AG20443 (cell line): ENCODE measurements at places on chromosomes 2 and 18.

GRCh38 chr2:177711483-177712265, 319.1 kb downstream of the AGPS start:
- no peak for DNase-seq

DNA sequence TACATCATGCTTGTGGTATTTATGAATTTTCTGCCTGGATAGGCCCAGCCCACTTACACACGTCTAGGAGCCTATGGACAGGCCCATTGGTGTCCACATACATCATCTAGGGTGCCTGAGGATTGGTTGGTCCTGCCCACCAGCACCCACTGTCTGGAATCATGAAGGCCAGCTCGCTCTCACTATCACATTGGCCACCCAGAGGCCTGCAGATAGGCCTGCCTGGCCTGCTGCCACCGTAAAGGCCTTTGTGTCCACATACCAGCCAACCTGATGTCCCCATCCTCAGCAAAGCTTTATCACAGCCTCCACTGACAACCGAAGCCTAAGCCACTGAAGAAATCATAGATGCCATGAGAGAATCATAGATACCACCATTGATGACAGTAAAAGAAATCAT, 40.2 kb downstream of the METTL21A start:
- no peak for DNase-seq

DNA sequence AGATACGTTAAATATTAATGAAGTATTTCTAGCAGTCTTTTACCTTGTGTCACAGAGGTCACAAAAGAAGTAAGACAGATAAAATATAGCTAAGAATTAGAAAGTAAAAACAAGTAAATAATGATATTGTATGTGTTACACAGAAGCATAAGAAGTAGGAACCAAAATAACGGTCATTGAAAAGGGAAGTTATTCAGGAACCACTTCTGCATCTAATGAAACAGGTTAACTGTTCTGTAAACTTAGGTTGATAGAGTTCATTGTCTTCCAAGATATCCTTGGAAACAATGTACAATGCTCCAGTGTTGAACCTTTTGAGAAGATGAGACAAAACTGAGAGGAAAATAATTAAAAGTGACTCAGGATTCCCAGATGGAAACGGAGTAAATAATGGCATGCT, 57.1 kb upstream of the CD302 start:
- no peak for DNase-seq

GRCh38 chr2:144032566-144032965, 487.4 kb downstream of the ZEB2 start:
- DNase-seq, result peak; percentile 33

- DNase-seq, result no peak
Observed at GRCh38 chr2:20744366-20745335, 77.7 kb downstream of the GDF7 start.

GRCh38 chr18:830315-830901, 18.4 kb upstream of the YES1 start:
- DNase-seq, result peak; percentile 36

GRCh38 chr2:28423856-28424605, 31.4 kb downstream of the FOSL2 start:
- no peak for DNase-seq

DNA sequence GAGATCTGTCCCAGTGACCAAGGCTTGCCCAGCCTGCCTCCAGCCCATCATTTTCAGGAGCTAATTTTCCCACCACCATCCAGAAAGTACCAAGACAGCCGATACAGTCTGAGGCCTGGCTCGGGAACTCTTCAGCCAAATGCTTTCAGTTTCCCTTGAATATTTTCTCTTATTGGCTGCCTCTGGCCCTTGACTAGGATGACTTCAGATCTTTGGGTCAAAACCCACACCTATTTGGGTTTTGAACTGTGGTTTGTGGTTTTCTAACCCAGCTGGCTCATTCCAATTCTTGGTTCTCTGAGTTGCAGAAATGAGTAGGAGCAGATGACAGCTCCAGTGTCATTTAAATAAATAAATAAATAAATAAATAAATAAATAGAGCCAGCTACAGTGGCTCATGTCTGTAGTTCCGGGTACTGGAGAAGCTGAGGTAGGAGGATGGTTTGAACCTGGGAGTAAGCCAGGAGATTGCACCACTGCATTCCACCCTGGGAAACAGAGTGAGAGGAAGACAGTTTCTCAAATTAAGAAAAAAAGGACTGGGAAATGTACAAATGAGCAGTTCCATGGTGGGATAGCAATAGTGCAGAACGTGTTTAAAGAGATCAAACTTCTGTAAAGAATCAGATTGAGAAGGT, 465.0 kb upstream of the SOX11 start:
- no peak for DNase-seq

- no peak for DNase-seq
Observed at GRCh38 chr2:158413581-158413980, 43.0 kb downstream of the CCDC148 start.

- no peak for DNase-seq
Observed at GRCh38 chr2:30649278-30649677, 158.0 kb downstream of the CAPN13 start.

DNA sequence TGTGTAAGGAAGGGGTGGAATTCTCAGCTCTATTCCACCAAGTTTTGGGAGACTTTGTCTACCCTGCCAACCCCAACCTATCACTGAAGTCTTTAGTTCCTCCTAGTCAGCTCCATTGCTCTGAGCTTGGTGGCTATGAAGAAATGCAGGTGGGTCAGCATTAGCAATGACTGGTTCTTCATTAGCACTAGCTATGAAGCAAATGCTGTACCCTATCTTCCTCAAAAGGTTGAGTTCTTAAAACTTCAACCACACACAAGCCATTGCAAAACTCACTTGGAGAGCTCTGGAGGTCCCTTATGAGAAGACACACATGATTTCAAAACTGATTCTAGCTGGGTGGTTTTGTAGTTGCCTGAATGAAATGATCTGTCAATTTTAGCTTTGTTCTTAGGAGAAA, 193.8 kb downstream of the IKZF2 start:
- no peak for DNase-seq

- DNase-seq, result no peak
Observed at GRCh38 chr2:120203251-120204021, 19.8 kb downstream of the TMEM185B start.

DNA sequence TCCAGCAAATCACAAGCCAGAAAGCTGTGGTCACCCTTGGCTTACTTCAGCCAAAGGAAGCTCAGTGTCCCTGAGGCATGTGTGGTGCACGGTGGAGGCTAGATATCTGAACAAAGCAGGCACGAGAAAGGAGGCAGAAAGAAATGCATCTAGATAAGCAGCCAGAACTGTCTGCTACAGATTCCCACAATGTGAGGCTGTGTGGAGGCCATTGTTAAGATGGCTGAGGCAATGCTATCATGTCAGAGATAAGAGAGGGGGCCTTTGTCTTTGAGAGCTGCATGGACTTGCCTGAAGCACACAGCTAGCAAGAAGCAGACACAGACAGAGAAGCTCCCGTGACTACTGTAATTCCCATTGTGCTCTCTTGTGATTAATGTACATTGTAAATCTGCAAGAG, 110.5 kb upstream of the LYPD6 start:
- no peak for DNase-seq

DNA sequence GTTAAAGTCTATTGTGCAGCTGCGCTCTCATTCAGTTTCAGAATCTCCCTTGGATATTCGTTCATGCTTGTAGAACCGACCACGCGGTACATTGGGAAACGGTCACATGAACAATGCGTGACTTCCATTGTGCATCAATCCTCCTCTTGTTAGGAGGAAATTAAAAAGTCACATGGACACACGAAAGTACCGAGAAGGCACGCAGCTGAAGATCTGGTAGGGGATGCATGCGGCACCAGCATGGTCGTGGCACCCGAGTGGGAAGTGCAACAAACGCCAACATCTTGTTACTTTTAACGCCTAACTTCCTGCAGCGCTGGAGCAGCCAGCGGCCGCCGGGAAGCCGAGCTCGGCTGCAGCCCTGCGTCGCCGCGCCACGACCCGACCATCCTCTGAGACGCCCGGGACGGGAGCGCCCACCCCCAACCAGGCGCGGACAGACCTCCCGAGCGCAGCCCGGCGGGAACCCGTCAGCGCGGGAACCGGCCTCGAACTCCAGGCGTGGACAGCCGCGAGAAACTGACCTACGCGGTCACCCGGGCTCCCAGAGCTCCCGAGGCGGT, 412 bp downstream of the OSBPL1A start:
- DNase-seq, result peak; percentile 49

DNA sequence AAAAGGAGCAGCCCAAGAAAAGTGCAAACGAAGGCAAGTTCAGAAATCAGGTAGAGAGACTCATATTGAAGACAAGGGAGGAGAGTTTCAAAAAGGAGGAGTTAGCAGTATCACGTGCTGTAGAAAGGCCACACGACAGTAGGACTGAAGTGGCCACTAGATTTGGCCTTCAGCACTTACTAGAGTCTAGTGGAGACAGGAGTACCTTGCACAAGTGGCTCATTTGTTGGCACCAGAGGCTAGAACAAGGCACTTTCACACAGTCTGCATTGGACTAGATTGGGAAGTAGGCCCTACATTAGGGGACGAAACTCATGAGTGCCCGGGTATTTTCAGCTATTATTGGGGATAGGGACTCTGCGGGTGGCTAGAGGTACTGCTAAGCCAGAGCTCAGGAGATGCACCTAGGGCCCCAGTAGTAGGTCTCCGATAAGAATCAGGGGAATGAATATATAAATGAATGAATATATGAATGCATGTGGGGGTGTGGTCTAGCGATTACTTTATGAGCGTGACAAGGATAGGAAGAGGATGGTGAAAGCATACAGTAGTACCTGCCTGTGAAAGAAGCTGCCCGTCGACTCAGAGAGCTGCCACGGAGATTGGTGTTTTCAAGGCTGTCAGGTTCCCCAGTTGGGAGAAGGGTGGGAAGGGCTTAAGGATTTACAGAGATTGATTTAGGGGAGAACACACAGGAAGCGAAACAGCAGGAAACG, 1.4 kb upstream of the NCOA1 start:
- DNase-seq, result no peak

GRCh38 chr2:143355870-143356269, 226.7 kb downstream of the ARHGAP15 start:
- no peak for DNase-seq

- no peak for DNase-seq
Observed at GRCh38 chr18:39208190-39208589, 1642.6 kb upstream of the CELF4 start.

GRCh38 chr2:218927422-218927821, 32.0 kb upstream of the CDK5R2 start:
- no peak for DNase-seq

DNA sequence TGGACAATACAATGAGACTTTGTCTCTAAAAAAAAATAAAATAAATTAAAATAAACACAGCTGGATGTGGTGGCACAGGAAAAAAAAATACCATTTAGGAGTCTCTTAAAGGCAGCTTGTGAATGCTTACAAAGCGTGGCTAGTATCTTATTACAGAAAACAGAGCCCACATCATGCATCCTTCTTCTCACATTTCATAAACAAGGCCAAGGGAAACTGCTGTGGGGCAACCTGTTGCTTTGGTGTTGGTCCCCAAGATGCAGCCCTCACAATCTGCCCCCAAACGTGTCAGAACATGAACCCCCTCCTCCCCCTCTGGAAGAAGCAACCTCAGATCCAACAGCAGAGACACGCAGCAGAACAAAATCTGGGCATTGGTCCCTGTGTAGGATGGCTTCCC, 2.6 kb downstream of the SLC14A1 start:
- DNase-seq, result no peak

DNA sequence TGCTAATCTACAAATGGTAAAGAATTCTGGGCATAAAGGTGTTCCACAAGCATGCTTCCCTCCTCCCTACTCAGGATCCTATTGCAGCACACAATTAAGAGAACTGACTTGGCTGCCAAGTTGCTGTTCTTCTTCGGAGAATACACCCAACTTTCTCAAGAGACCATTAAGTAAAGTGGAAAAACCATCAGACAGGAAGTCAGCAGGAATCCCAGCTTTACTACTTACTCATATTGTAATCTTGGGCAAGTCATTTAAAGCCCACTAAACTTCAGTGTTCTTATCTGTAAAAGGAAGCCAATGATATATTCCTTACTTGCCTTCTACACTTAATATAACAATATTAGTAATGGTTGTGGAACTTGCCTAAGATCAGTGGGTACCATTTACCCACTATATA, 37.8 kb downstream of the PSTPIP2 start:
- DNase-seq, result no peak

DNA sequence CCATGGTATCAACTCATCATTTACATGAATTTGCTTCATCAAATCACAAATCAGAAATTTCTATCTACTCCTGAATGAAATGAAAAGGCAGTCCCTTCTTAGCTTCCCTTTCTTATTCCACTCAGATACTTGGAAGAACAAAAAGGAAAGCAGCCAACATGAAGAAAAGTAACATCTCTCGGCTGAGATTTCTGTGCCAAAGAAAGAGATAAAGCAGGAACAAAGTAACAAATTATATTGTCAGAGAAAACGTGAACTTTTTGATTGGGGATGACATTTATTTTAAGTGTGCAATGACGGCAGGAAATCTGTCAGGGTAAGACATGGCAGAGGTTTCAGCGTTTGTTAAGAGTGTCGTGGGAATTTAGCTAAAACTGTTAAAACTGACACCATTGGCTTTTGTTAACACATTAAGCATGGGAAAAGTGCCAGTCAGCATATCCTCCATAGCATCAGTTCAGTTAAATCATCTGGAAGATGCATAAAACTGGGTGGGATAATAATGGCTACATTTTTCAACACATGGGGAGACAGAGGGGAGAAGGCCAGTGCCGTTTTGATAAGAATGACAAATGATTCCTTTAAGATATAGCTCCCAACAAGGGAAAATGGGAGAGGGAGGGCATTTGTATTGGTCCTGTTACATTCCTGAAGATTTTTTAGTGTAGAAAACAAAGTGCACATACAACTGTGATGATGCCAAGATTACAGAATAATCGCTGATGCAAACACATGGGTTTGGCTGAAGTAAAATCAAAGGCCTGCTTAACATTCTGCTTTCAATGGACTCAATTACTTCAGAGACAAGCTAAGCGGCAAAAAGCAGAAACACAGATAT, 211.6 kb downstream of the ZNF521 start:
- no peak for DNase-seq

GRCh38 chr2:110101280-110101844, 14.3 kb downstream of the MALL start:
- DNase-seq, result peak; percentile 93

DNA sequence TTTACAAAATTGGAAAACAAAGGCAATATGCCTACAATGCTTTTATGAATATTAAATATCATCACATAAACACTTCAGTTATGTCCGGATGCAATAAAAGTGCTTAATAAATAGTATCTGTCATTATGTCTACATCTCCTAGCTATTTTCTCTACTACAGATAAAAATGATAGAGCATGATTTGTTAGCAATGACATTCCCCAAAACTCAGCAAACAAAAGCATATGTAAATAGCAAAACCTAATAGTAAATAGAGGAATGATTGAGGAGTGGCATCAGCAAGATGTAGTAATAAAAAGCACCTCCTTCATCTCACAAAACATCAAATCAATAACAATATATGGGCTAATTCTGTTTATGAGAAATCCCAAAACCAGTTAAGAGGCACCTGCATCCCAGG, 46.5 kb upstream of the COL5A2 start:
- no peak for DNase-seq

GRCh38 chr2:19201911-19202462, 156.4 kb downstream of the OSR1 start:
- DNase-seq, result no peak

GRCh38 chr2:36123995-36124394, 231.6 kb upstream of the CRIM1 start:
- DNase-seq, result no peak

GRCh38 chr2:11679486-11680181, 9.6 kb upstream of the NTSR2 start:
- DNase-seq, result no peak
